ENCODE measurements at places on chromosomes 5 and 9.
A peak's percentile ranks its signal among the peaks of the same experiment; 100 is the strongest.

- DNase-seq: peak; percentile 81
These were observed 767 bp downstream of the RALGPS1 start for GRCh38 chr9:126915281-126915816.

DNA sequence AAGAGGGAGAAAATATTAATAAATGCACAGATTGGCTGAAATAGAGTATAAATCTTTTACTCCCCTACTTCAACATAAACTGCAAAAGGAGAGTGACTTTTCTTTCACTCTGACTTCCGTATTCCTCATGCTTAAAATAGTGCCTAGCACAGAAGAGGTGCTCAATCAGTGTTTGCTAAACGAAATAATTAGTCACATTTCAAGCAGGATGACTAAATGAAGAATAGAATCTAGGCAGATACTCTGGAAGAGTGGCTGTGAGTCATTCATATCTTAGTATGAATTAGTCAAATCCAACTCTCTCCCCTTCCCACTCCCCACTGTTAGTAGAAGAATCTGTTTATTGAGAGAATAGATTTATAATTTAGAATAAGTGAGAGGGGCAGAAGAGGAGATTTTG is 4.8 kb downstream of the CD274 start:
- no peak for DNase-seq

DNA sequence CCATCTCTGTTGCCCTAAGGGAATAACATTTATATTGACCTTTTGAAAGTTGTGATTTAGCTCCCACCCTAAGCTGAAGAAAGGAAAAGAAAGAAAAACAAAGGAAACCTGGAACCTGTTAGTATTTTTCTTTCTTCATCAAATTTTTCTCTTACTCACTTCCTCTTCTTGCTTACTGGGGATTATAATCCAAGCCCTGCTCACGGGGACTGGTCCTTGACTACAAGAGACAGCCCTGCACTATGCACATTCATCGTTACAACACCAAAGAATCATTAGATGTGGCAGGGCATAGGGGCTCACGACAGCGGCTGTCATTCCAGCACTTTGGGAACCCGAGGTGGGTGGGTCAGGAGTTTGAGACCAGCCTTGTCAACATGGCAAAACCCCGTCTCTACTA is 37.8 kb upstream of the LPAR1 start:
- no peak for DNase-seq

GRCh38 chr9:95157481-95158151 is 159.9 kb downstream of the FANCC start:
- DNase-seq: no peak

GRCh38 chr9:91419222-91420191 is 4.1 kb downstream of the NFIL3 start:
- DNase-seq: no peak

DNA sequence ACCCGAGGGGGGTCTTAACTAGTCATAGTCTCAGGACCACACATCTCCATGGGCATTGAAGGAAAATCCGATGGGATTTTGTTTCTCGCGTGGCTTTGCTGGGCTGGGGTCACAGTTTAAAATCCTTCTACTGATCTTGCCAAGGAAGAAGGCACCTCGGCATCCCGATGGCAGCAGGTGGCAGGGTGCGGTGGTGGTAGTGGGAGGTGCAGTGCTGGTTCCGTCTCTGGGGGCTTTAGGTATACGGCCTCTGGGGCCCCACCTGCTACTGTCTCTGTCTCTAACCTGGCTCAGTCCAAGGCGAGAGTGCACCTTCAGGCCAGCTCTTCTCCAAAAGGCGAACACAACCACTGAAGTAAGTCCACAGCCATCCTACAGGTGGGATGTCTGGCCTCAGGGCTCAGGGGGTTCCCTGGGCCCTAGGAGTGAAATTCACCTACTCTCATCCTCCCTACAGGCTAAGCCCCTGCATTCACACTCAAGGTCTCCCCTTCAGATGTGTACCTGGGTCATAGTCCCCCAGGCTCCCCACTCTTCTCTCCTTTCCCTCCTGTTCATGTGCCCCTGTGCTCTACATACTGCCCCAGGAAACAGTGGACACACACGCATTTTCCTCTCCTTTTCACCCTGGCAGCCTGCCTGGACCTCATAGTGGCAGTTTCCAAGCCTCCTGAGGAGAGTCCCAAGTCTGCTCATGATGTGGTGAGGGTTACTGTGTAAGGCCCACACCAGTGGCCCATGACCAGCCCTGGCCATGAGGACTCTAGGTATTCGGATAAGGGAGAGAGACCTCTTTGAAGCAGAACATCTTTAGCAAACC is 736 bp upstream of the FCN2 start:
- no peak for DNase-seq

DNA sequence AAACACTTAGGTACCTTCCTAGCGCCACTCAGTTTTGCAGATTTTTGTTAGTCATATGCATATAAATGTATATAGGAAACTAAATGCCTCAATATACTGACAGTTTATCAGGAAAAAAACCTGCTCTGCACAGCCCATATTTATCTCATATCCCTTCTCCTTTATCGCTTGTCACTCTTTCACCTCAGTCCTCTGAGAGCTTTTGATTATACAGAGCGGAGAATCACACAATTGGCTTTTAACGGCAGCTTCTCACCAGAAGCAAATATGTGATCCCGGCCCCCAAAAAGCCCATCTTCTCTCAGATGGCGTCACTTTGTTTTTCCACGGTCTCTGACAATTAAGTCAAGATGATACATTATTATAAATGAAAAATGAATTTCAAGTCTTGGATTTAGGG is 362.6 kb downstream of the DNAH5 start:
- no peak for DNase-seq

DNA sequence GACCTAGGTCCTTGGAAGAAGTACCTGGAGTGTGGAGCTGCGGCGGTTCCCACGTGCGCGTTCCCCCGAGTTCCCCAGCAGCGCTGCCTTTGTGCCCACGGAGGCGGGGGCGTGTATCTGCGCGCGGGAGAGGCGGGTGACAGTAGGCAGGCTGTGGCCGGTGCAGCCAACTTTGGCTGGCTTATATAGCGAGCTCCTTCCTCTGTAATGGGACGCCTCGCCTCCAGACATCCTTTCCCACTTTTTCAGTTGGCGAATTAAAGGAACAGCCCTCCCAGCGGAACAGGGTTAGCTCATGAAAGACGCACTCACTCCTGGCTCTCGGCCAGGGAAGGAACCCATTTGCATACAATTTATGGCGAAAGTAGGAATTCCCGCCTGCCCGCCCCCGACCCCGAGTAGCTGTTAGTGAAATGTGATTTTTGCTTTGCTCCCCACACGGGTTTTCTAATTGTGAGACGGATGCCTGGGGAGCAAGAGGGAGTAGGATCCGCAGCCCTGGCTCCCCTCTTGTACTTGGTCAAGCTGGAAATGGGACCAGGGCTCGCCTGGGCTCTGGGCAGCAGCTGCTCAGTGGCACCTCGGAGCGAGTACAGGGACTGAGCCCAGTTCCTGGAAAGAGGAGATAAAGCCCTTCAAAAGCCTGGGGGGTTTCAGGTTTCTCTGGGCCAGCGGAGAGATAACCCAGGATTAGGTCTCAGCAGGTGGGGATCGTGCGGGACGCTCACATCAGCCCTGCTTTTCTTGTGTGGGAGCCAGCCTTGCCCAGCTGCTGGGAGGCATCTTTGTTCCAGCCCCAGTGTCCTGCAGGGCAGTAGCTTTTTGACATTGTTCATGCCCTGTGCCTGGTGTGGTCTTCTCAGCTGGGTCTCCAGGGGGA is at the start of gene TNC:
Gene TNC, minus strand, starts transcription at position 159 of the 880 bp plus-strand sequence. CDS start 27,139 bp downstream, outside the sequence.
- peak; percentile 24 for DNase-seq

GRCh38 chr5:83151821-83152220 is 74.5 kb downstream of the XRCC4 start:
- no peak for DNase-seq

Data from COR-L47 (cell line).